Stimulated activated naive B cell treated with anti-CD40 and anti-IgM and Interleukin-4, amounts not matched to agents 10 μg/mL and 1 μg/mL and 100 μg/mL, for 72 hours (primary cell): ENCODE measurements at places on chromosomes 1 and 21.
A peak's percentile ranks its signal among the peaks of the same experiment; 100 is the strongest.

DNA sequence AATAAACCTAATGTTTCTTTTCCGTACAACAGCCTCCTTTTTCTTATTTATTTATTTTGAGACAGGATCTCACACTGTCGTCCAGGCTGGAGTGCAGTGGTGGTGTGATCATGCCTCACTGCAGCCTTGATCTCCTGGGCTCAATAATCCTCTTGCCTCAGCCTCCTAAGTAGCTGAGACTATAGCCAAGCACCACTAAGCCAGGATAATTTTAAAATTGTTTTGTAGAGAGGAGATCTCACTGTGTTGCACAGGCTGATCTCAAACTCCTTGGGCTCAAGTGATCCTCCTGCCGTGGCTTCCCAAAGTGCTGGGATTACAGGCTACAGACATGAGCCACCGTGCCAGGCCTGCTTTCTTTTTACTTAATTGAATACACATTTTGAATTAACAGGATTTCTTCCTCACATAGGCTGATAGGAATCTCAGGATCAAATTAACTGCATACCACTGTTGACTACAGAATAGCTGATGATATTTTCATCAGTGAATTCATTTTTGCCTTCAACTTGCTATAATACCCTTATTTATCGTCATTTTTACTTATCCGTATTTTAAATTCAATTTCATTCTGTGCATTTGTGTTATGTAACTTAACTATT, 2010.5 kb downstream of the NCAM2 start:
- H3K27ac ChIP-seq: no peak overlapping the region
- no peak for DNase-seq
- H3K4me3 ChIP-seq: no peak overlapping the region
- no peaks in the 10 kb centered on the region for H3K36me3 ChIP-seq
- H3K27me3 ChIP-seq: no peaks in the 10 kb centered on the region
- no peaks in the 10 kb centered on the region for H3K4me1 ChIP-seq

- H3K27ac ChIP-seq: no peak overlapping the region
- no peaks in the 10 kb centered on the region for H3K4me1 ChIP-seq
- no peak overlapping the region for H3K4me3 ChIP-seq
- H3K36me3 ChIP-seq: peaks cover 2% of the 10 kb centered on the region
- DNase-seq: no peak
Measured at GRCh38 chr21:33831962-33832659, 83.5 kb downstream of the ATP5PO start.

GRCh38 chr1:171292799-171293198, 21.2 kb upstream of the FMO4 start:
- no peak overlapping the region for H3K4me3 ChIP-seq
- no peak overlapping the region for H3K27ac ChIP-seq
- peaks cover 8% of the 10 kb centered on the region for H3K27me3 ChIP-seq
- peaks cover under 1% of the 10 kb centered on the region for H3K36me3 ChIP-seq

DNA sequence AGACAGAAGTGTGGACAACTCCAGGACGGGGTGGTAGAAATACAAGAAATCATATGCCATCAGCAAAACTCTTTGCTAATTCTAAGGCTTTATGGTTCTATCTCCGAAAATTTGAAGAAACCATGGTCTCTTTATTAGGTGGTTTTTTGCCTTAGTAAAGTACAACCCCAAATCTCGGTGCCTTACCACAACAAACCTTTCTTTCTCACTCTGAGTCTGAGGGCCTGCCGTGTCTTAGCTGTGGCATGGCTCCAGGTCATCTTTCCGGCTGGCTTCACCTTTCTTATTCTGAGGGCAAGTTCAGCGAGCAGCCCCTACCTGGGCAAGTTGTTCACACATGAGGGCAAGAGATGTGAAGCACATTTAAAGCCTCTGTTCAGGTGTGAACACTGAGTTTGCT, 280.6 kb downstream of the TTLL7 start:
- H3K4me3 ChIP-seq: no peak overlapping the region
- DNase-seq: no peak
- no peaks in the 10 kb centered on the region for H3K27me3 ChIP-seq
- H3K4me1 ChIP-seq: no peaks in the 10 kb centered on the region
- no peaks in the 10 kb centered on the region for H3K36me3 ChIP-seq

DNA sequence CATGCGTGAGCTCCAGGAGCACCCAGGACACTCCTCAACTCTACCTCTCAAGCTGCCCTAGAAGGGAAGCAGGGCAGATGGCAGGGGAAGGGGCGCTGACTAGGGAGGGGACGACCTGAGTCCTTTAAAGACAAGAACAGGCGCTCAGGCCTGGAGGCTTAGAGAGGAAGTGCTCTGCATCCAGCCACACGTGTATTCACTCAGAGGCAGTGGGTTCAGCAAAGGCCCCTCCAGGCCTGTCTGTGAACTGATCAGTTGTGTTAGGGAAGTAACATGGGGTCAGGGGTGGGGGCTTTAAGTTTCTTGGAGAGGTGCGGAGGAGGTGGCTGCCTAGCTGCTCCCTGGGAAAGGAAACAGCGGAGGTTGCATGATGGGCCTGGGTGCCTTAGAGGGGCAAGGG, 37.1 kb upstream of the ARF1 start:
- H3K4me3 ChIP-seq: no peak overlapping the region
- H3K27me3 ChIP-seq: peaks cover 15% of the 10 kb centered on the region
- no peak for DNase-seq

DNA sequence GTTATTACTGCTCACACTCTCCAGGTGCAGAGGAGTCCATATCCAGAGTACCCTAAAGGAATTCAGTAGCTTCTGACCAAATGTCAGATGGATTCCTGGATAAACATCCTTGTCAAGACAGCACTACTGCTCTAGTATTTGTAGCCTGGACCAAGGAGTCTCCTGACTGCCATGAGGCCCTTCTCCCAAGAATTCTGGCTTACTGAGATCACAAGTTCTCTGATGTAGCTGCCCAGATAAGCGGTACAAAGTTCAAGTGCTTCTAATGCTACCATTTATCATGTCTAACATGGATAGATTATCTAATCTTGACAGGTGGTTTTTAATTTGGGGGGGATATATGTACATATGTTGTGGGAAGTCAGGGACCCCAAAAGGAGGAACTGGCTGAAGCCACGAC, 196.6 kb upstream of the HMCN1 start:
- H3K36me3 ChIP-seq: no peaks in the 10 kb centered on the region
- no peak overlapping the region for H3K4me3 ChIP-seq
- no peak for DNase-seq
- no peak overlapping the region for H3K27ac ChIP-seq
- no peaks in the 10 kb centered on the region for H3K4me1 ChIP-seq
- peaks cover 3% of the 10 kb centered on the region for H3K27me3 ChIP-seq

DNA sequence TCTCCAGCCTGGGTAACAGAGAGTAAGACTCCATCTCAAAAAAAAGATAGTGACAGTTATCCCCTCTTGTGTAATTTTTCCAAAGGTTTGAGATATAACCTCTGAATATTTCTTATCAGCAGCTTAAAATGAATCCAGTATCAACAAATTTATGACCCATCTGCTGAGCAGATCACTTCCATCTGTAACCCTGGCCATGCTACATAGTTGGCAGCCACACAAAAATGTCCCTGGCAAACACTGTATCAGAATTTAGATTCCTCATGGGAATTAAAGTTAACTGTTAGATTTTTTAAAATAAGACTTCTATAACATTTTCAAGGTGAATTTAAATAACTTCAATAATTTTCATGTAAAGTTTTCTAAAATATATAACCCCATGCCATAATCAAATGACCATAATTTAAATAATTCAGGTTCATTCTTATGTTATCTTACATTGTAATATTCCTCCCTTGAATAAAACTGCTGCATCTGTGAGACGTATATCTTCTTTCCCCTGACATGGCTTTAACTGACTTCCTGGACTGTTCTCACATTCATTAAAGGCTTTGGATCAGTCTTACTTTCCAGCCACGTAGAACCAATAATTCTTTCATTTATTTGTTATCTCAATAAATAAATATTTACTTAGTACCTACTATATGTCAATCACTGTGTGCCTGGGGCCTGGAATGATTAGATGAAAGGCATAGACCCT, 5.3 kb upstream of the PRPF38B start:
- peaks cover 11% of the 10 kb centered on the region for H3K27me3 ChIP-seq
- H3K4me1 ChIP-seq: peaks cover 8% of the 10 kb centered on the region

DNA sequence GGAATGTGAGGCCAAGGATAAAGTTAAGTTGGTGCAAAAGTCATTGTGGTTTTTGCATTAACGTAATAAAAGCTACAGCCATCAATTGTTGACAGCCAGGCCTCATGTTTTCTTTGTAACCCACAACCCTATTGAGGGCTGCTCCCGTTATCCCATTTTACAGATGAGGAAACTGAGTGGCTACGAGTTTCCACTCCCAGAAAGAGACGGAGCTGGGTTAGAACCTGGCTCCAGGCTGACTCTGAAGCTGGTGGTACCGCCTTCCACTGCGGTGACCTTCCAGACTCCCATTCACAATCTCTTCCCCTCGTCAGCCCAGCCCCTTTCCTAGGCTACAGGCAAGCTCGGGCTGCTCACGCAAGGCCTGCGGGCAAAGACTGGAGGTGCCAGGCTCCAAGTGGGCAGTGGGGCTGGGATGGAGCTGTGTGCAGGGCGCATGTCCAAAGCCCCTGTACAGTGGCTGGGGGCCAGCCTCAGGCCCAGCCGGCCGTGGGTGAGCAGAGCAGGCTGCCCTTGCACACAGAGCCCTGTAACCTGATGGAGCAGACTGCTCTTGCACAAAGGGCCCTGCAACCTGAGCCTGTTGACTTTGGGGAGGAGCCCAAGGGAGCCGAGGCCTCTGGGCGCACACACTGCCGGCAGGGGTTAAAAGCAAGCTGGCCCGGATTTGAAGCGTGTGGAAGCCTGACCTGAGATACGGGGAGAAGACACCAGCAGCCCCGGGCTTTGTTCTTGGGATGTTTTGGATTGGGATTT, 97.4 kb upstream of the TMPRSS2 start:
- no peaks in the 10 kb centered on the region for H3K4me1 ChIP-seq
- H3K36me3 ChIP-seq: no peaks in the 10 kb centered on the region
- H3K4me3 ChIP-seq: no peak overlapping the region

DNA sequence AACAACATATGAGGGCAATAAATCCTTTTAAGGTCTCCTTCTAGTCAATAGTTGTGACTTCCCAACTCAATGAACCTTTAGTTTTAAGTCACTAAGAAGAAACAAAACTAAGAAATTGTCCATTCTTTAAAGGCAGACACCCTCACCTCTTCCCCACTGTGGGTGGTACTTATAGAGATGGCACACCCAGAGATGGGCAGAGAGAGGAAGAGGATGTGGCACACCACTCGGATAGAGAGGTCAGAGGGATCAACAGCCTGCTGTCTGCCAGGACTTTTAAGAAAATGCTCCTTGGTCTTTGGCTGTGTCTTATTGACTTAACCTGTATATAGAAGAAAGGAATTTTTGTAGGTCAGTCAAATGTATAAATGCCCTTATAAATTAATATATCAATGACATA, 45.1 kb downstream of the FASLG start:
- H3K4me1 ChIP-seq: peaks cover 13% of the 10 kb centered on the region
- H3K4me3 ChIP-seq: no peak overlapping the region
- no peak overlapping the region for H3K27ac ChIP-seq
- no peaks in the 10 kb centered on the region for H3K27me3 ChIP-seq
- H3K36me3 ChIP-seq: no peaks in the 10 kb centered on the region

GRCh38 chr1:171484760-171485374, 463 bp upstream of the PRRC2C start:
- peaks cover 9% of the 10 kb centered on the region for H3K36me3 ChIP-seq
- H3K4me1 ChIP-seq: peaks cover 18% of the 10 kb centered on the region
- H3K4me3 ChIP-seq: peak overlapping the region; percentile 97
- H3K27me3 ChIP-seq: no peaks in the 10 kb centered on the region
- H3K27ac ChIP-seq: peak overlapping the region; percentile 100

DNA sequence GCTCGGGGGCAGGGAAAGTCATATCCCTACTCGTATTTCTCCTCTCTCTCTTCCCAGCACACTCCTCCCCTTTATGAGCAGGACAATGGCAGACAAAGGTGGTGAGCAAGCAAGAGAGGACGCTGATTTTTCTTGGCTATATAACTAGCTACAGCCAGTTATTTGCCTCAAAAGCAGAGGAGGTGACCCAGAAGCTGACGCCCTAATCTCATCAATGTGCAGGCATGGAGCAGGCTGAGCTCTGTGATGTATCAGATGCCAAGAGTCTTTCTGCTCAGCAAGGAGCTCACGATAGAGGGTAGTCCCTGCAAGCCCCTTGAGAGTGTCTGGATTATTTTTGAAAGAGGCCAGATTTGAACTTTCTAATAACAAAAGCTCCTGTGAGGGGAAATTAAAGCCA, 75.5 kb downstream of the ASTN1 start:
- peaks cover 6% of the 10 kb centered on the region for H3K27me3 ChIP-seq
- no peak for DNase-seq
- H3K36me3 ChIP-seq: no peaks in the 10 kb centered on the region
- no peak overlapping the region for H3K4me3 ChIP-seq

- H3K27me3 ChIP-seq: peaks cover 9% of the 10 kb centered on the region
- no peak overlapping the region for H3K4me3 ChIP-seq
- DNase-seq: no peak
- H3K4me1 ChIP-seq: no peaks in the 10 kb centered on the region
- no peak overlapping the region for H3K27ac ChIP-seq
- H3K36me3 ChIP-seq: no peaks in the 10 kb centered on the region
Measured at GRCh38 chr1:3241673-3242407, 172.8 kb downstream of the PRDM16 start.
